IPS DF 6.9 (cell line): ENCODE measurements at places on chromosomes 2 and 18.
A peak's percentile ranks its signal among the peaks of the same experiment; 100 is the strongest.

DNA sequence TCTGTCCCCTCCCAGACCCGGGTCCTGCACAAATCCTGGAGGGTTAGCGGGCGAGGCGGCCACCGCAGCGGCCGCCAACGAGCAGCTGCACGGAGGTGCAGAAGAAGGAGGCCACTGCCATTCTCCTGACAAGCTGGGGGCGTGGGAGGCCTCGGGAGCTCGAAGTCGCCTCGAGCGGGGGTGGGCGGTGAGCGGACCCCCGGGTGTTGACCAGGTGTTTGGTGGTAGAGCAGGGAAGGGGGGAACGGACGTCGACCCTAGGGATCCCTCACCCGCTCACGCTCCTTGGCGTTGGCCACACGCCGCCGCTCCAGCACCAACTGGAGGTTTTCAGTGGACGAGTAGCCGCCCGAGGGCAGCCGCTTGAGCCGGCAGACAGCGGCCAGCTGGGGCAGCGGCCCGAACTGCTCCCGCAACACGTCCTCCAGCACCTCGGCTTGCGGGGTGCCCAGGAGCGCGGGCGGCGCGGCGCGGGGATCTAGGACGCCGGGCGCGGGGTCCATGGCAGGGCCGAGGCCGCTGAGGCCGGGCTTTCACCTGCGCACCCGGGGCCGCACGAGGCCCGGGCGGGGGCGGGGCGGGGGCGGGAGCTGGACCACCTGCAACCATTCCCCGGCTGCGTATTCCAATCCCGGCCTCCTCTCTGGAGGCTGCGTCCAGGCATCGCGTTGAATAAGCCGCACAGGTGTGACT is at the start of gene FIGLA:
TSS of gene FIGLA (minus strand) at position 508 of the 693 bp plus-strand sequence. CDS start at position 503, 5 bp downstream.
- no peak for DNase-seq

- DNase-seq, result no peak
Observed at GRCh38 chr2:188734691-188735090, 239.5 kb upstream of the COL3A1 start.

DNA sequence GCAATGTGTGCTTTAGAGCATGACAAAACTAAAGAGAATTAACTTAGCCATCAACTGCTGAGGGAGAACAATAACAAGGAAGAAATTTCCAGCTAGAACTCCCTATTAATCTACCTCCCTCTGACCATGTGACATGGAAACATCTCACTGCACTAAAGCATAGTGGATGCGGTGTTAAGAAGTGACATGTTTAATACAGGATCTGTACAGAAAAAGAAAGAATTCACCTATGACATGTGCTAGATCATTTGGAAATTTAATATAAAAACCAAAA is 202.3 kb upstream of the KLHL14 start:
- DNase-seq, result no peak

GRCh38 chr2:64975232-64975821 is 13.9 kb upstream of the SLC1A4 start:
- DNase-seq, result no peak

GRCh38 chr18:64398320-64398719 is 249.4 kb upstream of the LINC00305 start:
- no peak for DNase-seq

GRCh38 chr2:203444738-203445137 is 90.4 kb downstream of the RAPH1 start:
- no peak for DNase-seq

- DNase-seq, result no peak
Observed at GRCh38 chr18:68480196-68480595, 234.7 kb downstream of the TMX3 start.

DNA sequence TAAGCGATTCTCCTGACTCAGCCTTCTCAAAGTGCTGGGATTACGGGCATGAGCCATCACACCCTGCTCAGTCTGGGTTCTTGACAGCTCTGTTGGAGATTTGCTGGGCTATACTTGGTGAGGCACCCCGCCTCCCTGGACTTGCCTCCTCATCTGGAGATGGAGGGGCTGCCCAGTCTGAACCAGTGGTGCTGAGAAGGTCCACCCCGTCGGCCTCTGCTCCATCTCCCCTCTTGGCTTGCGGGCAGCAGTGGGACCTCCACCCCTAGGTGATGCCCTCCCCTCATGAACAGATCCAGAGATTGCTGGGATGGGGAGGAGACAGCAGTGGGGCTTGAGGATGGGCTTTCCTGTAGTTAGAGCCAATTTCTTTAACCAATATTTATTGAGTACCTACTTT is 120.9 kb downstream of the CLIP4 start:
- DNase-seq, result no peak

- no peak for DNase-seq
Observed at GRCh38 chr2:227480528-227480927, 8.6 kb downstream of the AGFG1 start.

DNA sequence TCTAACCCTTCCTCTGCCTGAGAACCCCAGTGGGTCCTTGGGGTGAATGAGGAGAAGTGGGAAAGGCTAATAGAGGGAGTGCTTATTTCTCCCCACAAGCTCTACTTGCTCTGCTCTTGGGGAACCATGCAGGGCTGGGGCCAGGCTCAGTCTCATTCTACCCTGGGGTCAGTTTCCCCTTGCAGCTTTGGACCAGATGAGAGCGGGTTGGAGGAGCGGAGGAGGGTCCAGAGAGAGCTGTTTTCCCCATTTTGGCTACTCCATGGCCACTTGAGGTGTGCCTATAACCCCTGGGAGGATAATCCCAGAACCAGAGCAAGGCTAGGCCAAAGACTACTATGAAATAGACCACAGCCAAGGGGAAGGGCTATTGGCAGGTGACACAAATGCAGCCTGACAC is 29.6 kb downstream of the PLB1 start:
- no peak for DNase-seq

DNA sequence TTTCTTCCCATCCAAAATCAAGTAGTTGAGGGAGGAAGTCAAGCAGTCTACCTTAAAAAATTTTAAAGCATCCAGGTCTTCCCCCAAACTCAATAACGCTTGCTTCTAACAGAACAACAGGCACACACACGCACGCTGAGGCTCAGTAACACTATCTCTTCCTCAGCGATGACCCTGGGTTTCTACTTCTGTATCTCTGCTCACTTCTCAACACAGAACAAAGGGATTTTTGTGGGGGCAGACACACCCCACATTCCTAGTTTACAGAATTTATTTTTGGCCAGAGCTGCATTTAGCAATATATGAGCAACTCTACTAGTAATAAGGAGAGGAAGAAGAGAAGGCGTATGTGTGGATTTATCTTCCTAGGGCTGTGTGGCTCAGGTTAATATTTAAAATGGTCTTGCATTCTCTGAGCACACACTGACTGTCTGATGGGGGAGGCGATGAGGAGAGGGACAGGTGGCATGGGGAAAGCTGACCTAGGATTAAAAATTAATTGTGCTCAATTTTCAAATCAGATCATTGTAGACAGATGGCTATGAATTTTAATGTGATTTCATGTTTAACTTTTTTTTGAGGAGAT is 71.3 kb upstream of the PPM1B start:
- no peak for DNase-seq

GRCh38 chr2:104562537-104562936 is 291.4 kb upstream of the POU3F3 start:
- DNase-seq, result no peak

GRCh38 chr2:28977176-28977875 is 3.8 kb upstream of the TOGARAM2 start:
- DNase-seq, result no peak

DNA sequence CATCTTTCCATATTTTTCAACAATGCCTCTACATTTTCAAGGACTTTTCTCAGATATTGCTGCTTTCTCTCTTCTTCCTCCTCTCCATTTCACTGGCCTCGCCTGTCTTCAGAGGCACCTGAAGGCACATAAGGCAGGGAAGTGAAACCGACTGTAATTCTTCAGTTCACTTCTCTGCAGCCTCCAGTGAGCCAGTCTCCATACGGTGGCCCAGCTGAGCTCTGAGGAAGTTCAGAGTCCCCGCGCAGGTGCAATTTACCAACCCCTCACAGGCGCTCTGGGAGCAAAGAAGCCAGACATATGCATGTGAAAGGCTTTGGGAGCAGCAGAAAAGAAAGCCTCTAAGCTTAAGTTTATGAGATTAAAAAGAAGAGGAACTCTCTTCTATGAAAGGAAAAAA is 12.4 kb downstream of the KLHL14 start:
- no peak for DNase-seq

GRCh38 chr2:37880551-37880950 is 44.5 kb upstream of the RMDN2 start:
- DNase-seq, result no peak

DNA sequence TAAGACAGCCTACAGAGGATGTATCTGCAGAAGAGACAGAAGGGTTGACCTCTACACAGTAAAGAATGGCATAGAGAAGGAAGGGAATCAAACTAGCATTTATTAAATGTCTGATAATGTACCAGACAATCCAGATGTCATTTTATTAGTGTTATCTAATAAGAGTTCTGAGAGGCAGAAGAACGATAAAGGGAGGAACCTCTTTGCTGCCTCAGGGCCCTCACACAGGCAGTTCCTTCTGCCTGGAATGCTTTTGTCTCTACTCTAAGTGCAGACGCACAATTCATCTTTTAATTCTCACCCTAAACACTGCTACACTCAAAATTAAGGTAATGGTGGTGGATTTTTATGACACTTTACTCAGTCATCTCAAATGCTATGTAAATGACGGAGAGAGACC is 64.5 kb downstream of the LRPPRC start:
- DNase-seq, result no peak

DNA sequence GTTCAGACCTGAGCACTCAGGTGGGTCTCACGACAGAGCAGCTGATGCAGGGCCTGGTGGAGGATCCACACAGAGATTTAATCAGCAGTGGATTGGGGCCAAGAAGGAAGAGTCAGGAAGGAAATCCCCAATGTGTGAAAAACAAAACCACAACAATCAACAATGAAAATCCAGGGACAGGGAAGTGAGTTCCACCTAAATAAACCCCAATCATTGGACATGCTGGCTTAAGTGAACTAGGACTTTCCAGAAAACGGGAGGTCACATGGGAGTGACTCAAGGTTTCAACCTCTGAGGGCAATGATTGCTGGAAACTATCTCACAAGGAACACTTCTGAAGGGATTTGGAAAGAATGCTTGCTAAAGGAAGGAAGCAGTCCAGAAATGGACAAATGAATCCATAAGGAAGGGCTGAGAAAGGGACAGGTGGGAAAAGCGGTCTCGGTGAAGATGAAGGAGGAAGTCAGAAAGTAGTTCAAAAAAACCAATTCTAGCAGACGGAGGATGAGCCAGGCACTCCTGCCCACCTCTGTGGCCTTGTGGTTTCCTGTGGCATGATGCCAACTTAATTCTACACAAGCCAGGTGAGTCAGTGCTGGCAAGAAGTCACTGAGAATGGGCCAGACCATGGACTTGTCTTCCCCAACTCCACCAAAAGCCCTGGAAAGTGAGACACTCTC is 15.4 kb upstream of the XDH start:
- no peak for DNase-seq

GRCh38 chr2:103165836-103166235 is 404.0 kb downstream of the TMEM182 start:
- no peak for DNase-seq

DNA sequence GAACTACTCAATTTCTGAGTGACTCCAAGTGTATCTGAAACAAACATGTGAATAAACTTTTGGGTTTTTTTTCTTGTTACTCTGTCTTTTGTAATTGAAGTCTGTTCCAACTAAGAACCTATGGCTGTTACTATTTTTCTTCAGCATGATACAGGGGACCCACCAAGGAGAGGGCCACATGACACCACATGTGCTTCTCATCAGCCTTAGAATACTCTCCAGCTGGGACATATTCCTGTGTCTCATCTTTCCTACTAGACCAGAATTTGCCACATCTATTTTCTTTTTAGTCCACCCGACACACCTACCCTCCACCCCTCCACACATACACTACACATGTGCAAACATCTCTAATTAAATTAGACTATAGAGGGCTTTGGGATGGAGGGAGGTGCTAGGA is 191.7 kb upstream of the NDUFV2 start:
- DNase-seq, result no peak

DNA sequence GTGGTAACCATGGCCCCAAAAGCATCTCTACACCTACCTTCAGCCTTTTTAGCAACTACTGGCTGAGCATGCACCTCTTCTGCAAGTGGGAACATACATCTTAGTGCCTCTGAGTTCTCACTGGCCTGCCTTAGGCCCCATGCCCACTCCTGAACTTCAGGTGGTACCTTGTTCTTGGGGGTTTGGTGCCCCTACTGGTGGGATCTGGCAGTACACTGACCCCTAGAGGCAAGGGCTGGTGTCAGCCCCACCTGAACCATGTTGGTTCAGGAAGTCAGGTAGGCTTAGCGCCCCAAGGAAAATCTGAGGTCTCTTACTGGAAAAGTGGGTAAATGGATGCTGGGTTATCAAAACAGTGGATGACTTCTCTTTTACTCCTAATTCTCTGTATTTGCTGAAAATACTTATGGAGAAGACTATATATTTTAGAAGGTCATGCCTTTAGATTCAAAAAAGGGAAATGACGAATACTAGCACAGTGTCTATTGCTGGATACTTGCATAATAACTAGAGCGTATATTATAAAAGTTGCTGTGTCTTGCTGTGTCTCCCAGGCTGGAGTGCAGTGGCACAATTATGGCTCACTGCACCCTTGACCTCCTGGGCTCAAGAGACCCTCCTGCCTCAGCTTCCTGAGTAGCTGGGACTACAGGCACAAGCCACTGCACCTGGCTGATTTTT is 84.6 kb downstream of the RAB31 start:
- peak; percentile 41 for DNase-seq

- DNase-seq, result no peak
Observed at GRCh38 chr2:46555011-46555410, 75.6 kb downstream of the TMEM247 start.

DNA sequence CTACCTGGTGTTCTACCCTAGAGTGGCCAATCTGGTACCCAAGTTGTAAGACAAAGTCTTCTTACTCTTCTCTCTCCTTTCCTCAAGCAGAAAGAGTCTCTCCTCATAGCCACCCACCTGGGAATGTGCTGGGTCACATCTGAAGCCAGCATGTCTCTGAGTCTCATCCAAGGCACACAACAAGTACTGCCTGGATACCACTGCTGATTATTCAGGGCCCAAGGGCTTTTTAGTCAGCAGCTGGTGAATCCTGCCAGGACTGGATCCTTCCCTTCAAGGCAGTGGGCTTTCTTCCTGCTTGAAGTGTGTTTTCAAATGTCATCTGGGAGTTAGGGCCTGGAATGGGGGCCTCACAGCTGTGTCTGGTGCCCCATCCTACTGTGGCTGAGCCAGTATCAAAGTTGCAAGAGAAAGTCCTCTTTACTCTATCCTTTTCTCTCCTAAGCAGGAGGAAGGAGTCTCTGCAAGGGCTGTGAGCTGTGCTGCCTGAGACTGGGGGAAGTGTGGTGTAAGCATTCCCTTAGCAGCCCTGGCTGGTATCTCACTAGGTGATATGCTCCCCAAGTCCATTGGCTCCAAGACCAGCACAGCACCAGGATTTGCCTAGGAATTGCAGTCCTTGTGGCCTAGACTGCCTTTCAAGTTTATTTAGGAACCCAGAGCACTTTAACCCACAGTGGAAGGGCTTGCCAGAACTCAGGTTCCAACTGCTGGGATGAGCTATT is 27.2 kb downstream of the OXER1 start:
- DNase-seq, result no peak

GRCh38 chr18:72672364-72673184 is 128.4 kb upstream of the CBLN2 start:
- no peak for DNase-seq

GRCh38 chr2:85116207-85116606 is 17.0 kb upstream of the TCF7L1 start:
- DNase-seq, result no peak

- DNase-seq, result no peak
Observed at GRCh38 chr2:40803900-40804299, 352.0 kb upstream of the SLC8A1 start.
